ENCODE measurements at places on chromosomes 2 and 18. TPM values are rescaled to one million over a fixed set of nuclear protein-coding genes. Genes with fewer than 3 reads are reported as not detected.

Gene SERPINB13
- not detected for total RNA-seq

Gene CDCA7
- not detected for total RNA-seq

Gene ADCYAP1
- 0.75 TPM for total RNA-seq

Gene IL36RN
- total RNA-seq: not detected

Gene CNTNAP5
- total RNA-seq: not detected

Gene ABHD1
- total RNA-seq: 1.1 TPM

Gene C2orf80
- not detected for total RNA-seq

Gene PLCL1
- 9.1 TPM for total RNA-seq

Gene BOLL
- 0.45 TPM for total RNA-seq

Gene MOCOS
- total RNA-seq: 0.45 TPM

Gene PLCD4
- 0.89 TPM for total RNA-seq

Gene IL36A
- total RNA-seq: not detected

Gene UNC80
- total RNA-seq: 3.8 TPM

Gene SLC14A1
- 6.2 TPM for total RNA-seq

Gene FRZB
- 6.0 TPM for total RNA-seq

Gene TMEM198
- total RNA-seq: 5.0 TPM

Gene YES1
- total RNA-seq: 69.1 TPM

Gene OTOS
- 62.8 TPM for total RNA-seq

DNA sequence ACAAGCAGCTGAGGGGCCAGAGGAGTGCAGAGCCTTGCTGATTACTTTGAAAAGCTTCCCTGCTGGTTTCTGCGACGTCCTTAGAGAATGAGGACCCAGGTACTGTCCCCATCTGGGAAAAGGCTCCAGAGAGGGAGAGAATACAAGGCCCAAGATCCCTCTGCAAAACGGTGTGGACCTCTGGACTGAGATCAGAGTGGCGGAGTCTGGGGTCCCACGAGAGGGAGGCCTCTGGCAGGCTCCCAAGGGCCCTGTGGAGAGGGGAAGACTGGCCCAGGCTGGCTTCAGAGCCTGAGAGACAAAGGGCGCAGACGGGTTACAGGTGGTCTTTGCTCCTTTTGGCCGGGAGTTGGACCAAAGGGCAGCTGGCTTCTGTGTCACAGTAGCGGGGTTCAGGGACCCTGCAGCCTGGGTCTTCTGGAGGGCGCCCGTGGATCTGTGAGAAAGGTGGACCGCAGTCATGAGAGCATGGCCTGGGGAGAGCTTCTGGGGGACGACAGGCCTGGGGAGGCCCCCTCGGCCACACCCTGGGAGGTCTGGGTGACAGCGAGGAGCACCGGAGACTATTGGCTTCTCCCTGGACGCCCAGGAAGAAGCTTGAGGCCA, 805 bp downstream of the SNORC start:
- no peak for DNase-seq

GRCh38 chr2:224711859-224712665, 4.1 kb downstream of the CCDC195 start:
- DNase-seq: no peak

DNA sequence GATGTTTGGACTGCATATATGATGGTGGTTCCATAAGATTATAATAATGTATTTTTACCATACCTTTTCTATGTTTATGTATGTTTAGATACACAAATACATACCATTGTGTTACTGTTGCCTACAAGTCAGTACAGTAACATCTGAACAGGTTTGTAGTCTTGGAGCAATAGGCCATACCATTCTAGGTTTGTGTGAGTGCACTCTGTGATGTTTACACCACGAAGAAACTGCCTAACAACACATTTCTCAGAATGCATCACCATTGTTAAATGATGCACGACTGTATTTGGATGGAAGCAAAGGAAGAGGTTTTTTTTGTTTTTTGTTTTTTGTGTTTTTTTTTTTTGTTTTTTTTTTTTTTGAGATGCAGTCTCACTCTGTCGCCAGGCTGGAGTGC, 9.5 kb downstream of the DUSP19 start:
- no peak for DNase-seq

DNA sequence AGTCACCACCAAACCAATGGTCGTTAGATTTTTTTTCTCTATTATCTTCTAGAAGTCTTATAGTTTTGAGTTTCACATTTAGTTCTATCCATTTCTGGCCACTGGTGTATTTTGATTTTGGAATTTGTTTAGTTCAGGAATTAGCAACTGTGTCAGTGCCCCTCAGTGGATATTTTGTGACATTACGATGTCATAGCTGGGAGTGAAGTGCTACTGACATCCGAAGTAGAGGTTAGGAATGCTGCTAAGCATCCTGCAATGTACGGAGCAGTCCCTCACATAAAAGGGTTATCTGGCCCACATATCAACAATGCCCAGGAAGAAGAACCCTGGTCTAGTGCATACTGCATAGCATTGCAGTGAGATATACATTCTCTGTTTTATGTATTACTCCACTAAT, 157.4 kb upstream of the RGPD4 start:
- no peak for DNase-seq

- DNase-seq: no peak
These were observed 56.1 kb downstream of the SLC35F5 start for GRCh38 chr2:113700186-113700841.

GRCh38 chr18:24249716-24250115, 110.9 kb downstream of the CABYR start:
- no peak for DNase-seq

DNA sequence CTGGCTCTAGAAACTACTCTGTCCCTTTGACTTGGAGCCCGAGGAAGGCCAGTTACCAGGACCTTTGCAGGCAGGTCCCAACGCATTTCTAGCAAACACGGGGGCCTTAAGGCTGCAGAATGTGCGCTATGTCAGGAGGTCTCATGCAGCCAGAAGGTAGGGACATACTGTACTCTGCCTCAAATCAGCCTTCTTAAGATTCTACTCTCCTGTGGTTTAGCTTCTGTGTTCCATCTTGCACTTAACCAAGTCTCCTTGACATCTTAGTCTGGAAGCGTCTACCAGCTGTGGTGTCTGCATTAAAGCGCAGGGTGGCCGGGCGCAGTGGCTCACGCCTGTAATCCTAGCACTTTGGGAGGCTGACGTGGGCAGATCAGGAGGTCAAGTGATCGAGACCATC, 65.5 kb downstream of the STEAP3 start:
- no peak for DNase-seq

- DNase-seq: no peak
These were observed 4.7 kb downstream of the LBH start for GRCh38 chr2:30235859-30236535.

GRCh38 chr2:188322569-188323551, 31.2 kb downstream of the GULP1 start:
- no peak for DNase-seq

GRCh38 chr2:181106789-181107627, 126.6 kb downstream of the UBE2E3 start:
- no peak for DNase-seq

- no peak for DNase-seq
These were observed 26.3 kb downstream of the ASAP2 start for GRCh38 chr2:9232886-9233285.

DNA sequence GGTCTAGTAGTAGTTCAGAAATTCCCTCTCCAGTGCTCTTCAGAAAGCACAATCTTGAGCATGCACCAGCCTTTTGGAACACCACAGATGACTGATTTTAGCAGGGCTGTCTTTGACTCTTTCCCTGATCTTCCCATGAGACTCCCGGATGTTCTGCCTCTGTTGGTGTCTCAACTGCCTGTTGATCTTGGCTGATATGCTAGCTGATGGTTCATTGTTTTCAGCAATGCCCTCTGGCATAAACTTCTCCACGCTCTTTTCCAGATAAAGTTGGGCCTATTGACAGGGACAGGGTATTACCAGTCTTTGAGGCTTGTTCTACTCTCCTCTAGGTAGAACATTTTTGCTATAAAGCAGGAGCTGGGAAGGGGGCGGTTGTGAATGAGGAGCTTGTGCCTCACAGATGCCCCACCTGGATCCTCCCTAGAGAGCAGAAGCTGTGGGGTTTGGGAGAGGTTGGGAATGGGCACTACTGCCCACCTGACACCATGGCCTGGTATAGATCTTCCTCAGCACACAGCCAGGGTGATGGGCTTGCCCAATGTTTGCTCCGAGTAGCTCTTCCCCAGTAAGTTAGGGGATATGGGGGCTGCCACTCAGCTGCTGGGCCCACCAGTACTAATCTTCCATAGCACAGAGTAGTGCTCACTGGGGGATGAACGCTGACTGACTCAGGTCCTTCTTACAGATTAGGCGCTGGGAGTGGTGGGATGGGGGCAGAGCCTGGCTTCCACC, 111.3 kb downstream of the PTGR3 start:
- no peak for DNase-seq

DNA sequence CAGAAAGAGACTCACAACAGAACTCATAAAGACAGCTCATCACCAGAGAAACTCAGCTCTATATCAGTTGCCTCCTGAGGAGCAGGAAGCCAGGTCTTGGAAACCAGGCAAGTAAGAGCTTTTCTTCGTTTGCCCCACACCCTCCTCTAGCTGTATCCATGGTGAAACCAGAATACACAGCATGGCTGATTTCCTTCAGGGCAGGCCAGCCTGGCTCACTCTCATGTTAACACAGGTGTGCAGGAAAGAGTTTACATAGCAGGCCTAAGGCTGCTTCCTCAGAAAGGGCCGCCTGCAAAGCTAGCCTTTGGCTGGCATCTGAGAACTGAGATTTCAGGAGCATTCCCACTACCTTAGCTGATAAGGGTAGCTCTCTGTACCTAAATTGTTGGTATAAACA, 65.7 kb downstream of the KLHL14 start:
- DNase-seq: peak; percentile 60

DNA sequence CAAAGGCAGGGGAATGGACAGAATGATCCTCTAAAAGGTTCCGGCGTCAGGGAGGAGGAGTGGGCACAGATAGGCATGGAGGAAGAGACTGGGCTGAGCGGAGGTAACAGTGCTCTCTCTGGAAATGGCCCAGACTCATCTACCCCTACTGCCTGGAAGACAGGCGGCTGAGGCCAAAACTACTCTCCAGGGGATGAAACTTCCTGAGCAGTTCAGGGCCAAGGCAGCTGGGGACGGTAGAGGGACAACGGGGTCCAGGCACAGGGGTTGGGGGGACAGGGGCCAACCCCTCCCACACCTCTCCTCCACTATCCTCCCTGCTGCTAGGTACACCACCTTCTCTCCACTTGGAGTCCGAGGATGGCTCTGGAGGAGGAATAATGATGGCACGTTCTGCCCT, 94.3 kb downstream of the TNS1 start:
- DNase-seq: no peak

DNA sequence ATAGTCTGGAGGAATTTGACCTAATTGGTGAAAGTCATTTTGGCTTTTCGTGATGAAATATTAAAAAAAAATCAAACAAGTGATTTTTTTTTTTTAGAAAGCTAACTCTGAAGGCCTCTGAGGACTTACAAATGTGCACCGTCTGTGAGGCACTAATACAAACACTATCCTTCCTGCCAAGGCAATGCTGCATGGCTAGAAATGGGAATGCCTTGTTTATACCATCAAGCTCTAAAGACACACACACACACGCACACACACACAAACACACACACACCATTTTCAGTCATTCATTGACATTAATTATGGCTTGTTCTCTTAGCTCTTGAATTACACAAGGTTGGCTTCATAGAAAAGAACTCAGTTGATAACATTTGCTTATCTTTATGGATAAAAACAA, 1242.0 kb upstream of the ACVR2A start:
- no peak for DNase-seq

- DNase-seq: no peak
These were observed 54.1 kb downstream of the ATP8B1 start for GRCh38 chr18:57748770-57749603.

GRCh38 chr2:239809391-239809790, 215.8 kb downstream of the NDUFA10 start:
- no peak for DNase-seq

GRCh38 chr2:200244111-200244510, 62.4 kb upstream of the SPATS2L start:
- no peak for DNase-seq

GRCh38 chr2:42890791-42891355, 98.5 kb upstream of the HAAO start:
- DNase-seq: no peak

- no peak for DNase-seq
These were observed 408.2 kb upstream of the HNRNPA3 start for GRCh38 chr2:176804392-176804791.

- no peak for DNase-seq
These were observed 23.9 kb downstream of the CCDC93 start for GRCh38 chr2:117989854-117990438.

GRCh38 chr2:130896813-130897212, 60.1 kb downstream of the ARHGEF4 start:
- no peak for DNase-seq

- DNase-seq: no peak
These were observed 6.8 kb upstream of the HS1BP3 start for GRCh38 chr2:20657522-20658235.

DNA sequence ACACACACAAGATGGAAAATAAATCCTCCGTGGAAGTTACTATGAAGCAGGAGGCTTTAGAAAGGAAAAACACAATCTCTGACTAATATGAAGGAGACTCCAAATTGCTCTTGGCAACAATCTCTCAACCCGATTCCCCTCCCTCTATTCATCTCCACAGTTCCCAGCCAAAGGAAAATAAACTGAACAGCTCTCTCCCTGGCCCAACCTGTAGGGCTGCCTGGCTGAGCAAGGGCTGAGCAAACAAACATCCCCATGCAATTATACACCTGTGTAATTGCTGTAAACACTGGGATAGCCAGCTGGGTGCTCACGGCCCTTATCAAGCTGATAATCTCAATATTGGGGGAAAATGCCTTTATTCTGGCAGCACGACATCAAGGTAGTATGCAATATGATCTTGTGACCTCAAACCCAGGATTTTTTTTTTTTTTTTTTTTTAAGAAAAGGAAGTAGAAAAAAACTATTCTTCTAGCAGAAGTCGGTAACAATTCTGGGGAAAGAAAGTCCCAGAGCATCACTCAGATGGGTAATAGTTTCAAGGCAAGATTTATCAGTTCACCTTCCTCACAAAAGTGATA, 203.3 kb upstream of the SMAD2 start:
- peak; percentile 66 for DNase-seq

- no peak for DNase-seq
These were observed 10.4 kb downstream of the APOB start for GRCh38 chr2:21033237-21034155.

- peak; percentile 41 for DNase-seq
These were observed 1.9 kb downstream of the MEX3C start for GRCh38 chr18:51195451-51196117.

DNA sequence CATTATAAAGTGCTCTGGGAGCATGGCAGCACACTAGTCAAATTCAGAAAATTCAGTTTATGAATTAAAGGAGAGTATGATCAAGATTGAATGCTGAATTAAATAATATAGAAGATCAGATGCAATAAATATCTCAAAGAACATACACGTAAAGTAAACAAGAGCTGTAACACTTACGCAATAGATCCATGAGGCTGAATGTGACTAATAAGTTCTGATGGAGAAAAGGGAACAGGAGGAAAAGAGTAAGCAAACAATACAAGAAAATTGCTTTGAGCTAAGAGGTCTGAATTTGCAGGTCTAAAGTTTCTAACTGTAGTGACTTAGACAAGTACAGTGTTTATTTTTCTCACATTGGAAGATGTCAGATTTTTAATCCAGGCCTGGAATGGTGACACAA, 646.7 kb upstream of the ZNF804A start:
- DNase-seq: no peak

- peak; percentile 3 for DNase-seq
These were observed 40.9 kb upstream of the CCDC88A start for GRCh38 chr2:55460562-55460961.

- no peak for DNase-seq
These were observed 156.4 kb upstream of the PXDN start for GRCh38 chr2:1900732-1901131.

All from thyroid gland (tissue), 4 donors.